ENCODE measurements at places on chromosomes 11 and 22.

- DNase-seq, result no peak
Observed at GRCh38 chr11:82929121-82929520, 27.6 kb downstream of the DDIAS start.

DNA sequence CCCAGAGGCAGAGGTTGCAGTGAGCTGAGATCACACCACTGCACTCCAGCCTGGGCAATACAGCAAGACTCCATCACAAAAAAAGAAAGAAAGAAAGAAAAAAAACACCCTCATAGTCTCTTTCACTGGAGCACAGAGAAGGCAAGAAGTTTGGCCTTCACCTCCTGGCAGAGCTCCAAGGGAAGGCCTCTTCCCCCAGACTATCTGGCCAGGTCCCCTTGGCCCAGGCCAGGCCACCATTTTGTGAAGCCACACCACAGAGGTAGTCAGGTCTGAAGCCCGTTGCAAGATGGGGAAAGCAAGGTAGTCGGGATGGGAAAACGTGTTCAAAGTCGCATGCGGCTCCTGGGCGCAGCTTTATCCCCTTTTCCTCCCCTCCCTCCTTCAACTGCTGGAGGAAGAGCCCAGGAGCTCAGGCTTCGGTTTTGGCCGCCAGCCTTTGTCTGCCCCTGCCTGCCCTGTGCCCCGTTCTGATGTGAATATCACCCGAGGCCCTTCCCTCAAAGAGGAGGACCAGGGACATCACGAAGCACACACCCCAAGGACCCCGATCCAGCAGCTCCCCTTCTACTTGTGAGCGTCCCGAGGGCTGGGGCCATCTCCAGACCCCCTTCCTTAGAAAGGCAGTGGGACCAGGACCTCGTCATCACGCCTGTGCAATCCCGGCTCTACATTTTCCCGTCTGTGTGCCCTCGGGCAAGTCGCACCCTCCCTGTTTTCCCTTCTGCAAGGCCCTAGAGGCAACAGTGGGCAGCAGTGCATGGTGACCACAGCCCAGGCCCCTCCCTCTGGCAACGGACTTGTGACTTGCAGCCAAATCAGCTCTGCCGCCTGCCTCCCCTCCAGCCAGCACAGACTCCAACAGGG lies 17.7 kb downstream of the CABP7 start:
- DNase-seq, result no peak

GRCh38 chr22:45859231-45860161 lies 117.5 kb downstream of the WNT7B start:
- DNase-seq, result no peak

- no peak for DNase-seq
Observed at GRCh38 chr11:73510106-73510505, 87.8 kb downstream of the FAM168A start.

- no peak for DNase-seq
Observed at GRCh38 chr11:35650467-35650866, 12.1 kb upstream of the TRIM44 start.

DNA sequence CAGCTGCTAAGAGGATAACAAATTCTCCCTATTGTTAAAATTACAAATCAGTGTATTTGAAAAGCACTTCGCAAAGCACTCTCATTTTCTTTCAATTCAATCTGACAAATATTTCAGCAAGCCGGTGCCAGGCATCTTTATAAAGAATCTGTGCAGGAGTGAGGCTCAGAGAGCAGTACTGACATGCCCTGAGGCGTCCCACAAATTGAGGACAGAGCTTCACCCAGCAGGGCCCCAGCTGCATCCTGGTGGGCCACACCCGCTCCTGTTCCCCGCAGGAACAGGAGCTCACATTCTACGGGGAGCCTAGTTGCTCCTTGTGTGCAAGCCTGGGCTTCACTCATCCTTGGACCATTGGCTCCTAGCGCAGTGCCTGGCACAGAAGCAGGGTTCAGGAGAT lies 60.9 kb upstream of the EIF3D start:
- DNase-seq, result peak; percentile 1

- DNase-seq, result no peak
Observed at GRCh38 chr11:20080032-20080685, 80.1 kb downstream of the DBX1 start.

DNA sequence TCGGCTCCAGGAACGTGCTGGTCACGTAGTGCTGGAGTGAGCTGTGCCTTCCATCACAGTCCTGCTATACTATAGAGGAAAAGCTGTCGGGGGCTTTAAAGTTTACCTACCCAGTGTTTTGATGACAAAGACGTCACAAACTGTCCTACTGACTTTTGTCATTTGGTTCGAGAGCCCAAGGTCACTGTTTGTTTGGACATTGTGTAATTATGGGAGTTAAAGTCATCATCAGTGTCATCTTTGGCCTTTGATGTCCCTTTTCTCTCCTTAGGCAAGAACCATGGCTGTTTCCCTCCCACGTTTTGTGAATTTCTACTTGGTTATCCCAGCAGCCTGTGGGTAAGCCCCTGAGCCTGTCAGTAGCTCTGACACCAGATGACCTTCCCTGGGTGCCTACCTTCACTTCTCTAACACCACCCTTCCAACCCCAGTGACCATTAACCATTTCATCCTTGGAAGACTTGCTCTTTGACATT lies 59.3 kb downstream of the SLC1A2 start:
- DNase-seq, result no peak

DNA sequence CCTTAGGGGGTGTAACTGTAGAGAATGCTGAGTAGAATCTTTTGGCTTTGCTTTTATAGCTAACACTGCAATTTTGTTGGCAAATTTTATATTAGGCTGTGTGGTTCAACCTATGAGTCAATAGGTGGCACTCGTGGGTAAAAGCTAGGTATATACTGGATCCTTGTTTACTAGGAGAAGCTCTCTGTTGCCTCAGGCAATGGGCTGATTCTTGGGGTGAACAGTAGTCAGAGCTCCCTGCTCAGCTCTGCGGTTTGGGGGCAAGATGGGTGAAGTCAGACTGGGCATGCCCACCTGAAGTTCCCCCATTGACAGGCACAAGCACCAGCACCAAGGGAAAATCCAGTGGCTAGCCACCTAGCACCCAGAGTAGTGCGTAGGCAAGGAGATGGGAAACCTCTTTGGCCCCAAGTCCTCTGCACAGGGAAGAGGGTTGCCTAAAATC lies 238.7 kb downstream of the FAM181B start:
- DNase-seq, result peak; percentile 43
